ENCODE measurements at places on chromosomes 3 and 15.

GRCh38 chr15:50315814-50316630 is 39.0 kb downstream of the GABPB1 start:
- no peak for DNase-seq

DNA sequence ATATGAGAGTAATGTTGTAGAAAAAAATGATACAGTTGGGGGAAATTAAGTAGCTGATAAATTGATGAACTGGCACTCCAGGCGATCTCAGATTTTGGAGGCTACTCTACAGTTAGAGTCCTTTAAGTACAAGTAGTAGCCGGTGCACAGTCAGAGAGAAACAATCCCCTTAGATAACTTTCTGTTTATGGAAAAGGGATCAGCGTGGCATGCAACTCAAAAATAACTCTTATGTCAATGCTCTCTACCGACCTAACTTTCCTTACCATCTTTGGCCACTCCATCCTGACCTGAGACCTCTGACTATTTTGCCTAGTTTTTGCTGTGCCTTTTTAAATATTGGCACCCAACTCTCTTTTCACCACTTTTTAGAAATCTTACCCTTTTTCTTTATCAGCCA is 299.6 kb downstream of the UNC13C start:
- DNase-seq = no peak

DNA sequence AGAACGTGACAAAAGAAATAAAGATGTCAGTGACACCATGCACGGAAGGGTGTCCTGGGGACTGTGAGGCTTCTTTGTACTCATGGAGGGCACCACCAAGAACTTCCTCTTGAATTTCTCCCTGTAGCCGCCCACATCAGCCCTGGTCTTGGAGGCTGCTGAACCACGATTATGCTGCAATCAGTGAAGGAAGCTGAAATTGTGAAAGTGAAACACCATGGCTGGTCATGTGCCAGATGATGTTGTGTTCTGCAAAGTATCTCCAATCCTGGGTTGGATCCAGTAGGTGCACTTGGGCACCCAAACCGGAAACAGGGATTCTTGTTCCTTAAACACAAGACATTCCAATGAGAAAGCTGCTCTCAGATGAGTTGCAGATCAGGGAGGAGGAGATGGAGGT is 104.4 kb upstream of the GOLGA6L6 start:
- DNase-seq = no peak

- DNase-seq = no peak
Measured at GRCh38 chr3:193764959-193765358, 172.0 kb downstream of the OPA1 start.

DNA sequence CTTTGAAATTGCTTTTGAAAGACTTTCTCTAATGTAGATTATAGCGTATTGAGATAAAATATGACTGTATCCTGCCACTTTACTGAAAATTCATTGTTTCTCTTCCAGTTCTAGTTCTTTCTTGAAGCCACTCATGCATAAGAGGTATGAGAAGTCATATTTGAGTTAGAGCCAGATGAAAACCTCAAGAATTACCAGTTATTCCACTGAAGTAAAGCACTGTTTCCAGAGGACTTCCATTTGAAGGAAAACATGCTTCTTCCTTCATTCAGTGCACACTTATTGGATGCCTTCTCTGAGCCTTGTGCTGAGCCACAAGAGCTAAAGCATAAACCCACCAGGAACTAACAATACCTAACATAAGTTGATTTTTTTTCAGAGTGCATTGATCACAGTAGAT is 513.4 kb downstream of the ZNF385D start:
- DNase-seq = no peak

DNA sequence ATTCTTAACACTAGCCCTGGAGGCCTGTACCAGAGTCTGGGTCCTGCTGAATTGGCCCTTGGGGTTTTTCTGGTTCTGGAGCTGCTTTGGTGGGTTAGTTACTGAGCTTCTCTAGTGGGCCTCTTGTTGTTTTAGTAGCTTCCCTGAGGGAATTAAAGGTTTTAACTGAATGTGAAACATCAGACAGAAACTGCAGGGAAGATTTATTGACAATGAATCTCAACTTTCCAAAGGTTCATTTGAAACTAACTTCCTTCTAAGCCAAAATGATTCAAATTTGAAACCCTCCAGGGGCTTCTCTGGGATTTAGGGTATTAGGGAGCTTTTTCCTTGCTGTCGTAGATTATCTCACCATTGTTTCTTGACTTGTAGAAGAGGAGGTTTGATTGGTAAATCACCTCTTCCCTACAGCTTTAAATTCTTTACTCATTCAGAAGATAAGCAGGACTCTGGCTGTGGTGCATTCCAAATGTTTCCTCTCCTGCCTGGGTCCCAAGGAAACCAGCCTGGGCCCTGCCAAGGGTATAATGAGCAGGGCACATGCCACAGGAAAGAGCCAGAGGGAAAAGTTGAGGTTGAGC is 71.0 kb downstream of the TP63 start:
- DNase-seq = no peak

DNA sequence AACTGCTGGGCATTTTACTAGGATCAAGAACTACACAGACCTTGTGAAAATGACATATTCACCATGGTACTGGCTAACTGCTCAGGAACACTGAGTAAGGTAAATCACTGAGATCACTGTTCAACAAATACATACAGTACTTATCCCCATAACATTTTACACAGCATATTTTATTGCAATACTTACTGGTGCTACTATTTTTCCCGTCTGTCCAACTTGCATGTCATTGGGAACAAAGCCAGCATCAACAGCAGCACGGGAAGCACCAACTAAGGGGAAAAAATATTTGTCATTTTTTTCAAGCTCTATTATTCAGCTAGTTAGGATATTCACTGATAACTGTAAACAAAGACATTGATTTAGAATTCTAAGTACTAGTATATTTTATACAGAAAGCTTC is 37.0 kb downstream of the ETFA start:
- no peak for DNase-seq

DNA sequence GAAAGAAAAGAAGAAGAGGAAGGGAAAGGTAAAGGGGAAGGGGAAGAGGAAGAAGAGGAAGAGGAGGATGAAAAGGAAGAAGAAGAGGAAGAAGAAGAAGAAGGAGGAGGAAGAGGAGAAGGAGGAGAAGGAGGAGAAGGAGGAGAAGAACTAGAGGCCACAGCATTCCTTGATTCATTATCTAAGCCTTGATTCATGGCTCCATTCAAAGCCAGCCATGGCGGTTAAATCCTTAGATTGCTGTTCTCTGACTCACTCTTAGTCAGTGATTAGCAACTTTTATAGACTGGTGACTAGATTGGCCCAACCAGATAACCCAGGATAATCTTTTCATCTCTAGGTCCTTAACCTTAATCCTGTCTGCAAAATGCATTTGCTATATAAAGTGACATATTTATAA is 47.6 kb downstream of the OSTN start:
- DNase-seq = no peak

GRCh38 chr15:74829486-74829885 is 3.1 kb downstream of the CPLX3 start:
- no peak for DNase-seq

DNA sequence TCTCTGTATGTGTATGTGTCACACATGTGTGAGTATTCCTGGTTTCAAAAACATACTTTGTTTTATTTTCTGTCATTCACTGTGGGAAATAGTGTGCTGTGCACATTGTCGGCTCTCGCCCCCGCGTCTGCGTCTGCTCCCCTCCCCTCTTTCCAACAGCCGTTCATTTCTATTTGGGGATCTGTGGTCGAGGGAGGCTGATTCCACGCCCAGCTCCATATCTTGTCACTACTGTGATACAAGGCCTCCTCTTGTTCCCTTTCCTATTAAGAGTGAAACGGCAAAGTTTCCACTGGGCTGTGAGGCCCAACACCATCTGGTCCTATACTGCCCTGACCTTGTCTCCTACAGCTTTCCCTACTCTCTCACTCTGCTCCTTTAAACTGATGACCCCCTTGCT is 172.5 kb upstream of the LRIG1 start:
- no peak for DNase-seq

DNA sequence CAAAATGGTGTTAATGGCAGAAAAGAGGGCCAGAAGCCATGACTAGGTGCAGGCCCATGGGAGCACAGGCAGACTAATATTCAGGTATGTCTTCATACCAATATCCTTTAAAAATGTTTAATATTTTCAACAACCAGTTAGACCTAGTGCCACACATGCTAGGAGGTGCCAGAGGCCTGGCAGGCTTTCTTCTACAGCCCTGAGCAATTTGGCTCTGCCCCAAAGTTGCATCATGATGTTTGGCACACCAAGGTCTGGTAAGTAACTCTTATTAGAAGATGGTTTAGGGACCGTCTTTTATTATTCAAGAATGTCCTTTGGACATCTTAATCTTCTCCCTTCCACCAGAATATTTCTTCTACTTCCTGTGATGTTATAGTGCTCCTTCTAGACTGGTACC is 34.8 kb downstream of the MITF start:
- DNase-seq = no peak

GRCh38 chr3:179260949-179261765 is 10.2 kb upstream of the KCNMB3 start:
- DNase-seq = peak; percentile 54

DNA sequence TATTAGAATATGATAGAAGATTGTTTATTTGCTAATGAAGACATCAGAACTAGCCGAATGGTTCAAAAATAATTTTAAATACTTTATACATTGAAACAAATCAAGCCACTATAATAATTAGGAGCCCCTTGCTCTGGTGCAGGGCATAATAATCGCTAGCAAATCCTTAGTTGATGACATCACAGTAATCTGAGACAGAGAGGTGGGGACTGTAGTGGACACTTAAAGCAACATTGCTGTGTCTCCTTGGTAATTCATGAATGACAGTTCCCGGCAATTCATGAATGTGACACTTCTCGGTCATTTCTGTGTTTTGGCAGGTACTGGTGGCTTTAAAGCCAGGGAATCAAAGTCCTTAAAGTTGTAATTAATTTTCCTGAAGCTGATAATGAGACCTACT is 114.3 kb downstream of the PPM1L start:
- no peak for DNase-seq

GRCh38 chr15:92112180-92112579 is 258.7 kb downstream of the SLCO3A1 start:
- no peak for DNase-seq

- no peak for DNase-seq
Measured at GRCh38 chr15:101048176-101048575, 129.0 kb downstream of the LRRK1 start.

DNA sequence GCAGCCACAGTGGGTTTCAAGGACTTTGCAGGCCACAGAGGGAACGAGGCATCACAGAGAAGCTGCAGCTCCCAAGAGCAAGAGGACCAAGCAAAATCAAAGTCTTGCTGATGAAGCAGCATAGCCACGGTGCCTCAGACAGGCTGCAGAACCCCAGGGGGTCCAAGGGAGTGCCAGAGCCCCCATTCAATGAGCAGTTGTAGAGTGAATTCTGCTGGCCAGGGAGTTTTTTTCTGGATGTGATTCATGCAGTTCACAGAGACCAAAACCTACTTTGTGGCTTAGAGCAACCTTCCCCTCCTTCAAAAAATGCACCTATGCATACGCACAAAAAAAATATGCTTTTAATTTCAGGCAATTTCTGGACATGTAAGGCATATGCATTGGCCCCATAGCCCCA is 409.0 kb downstream of the VPS13C start:
- DNase-seq = no peak

DNA sequence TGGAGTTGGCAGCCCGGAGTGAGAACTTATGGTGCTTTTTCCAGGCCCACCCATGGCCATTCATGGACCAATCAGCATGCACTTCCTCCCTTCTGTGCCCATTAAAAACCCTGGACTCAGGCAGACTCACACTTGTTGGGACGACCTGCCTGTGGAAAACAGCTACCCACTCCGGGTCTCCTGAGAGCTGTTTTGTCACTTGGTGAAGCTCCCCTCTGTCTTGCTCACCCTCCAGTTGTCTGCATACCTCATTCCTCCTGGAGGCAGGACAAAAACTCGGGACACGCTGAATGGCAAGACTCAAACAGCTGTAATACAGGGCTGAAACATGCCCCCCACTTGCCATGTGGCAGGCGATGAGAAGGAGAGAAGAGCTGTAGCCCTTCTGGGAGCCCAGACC is 35.2 kb downstream of the ROPN1B start:
- DNase-seq = no peak

DNA sequence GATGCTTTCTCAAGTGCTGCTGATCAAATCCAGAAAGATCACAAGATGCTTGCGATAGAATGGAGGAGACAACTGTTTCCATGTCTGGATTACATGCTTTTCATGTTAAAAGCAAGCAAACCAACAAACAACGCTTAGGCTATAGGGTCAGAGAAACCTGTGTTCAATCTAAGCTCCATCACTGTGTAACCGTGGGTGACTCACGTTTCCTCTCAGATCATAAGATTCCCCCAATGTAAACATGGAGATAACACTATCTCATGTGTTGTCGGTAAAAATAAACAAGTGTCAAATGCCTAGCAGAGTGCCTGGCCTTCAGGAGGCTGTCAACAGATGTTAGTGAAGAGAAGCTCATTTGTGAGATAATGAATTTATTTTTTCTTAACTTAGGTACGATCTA is 907.8 kb downstream of the NTRK3 start:
- DNase-seq = no peak

DNA sequence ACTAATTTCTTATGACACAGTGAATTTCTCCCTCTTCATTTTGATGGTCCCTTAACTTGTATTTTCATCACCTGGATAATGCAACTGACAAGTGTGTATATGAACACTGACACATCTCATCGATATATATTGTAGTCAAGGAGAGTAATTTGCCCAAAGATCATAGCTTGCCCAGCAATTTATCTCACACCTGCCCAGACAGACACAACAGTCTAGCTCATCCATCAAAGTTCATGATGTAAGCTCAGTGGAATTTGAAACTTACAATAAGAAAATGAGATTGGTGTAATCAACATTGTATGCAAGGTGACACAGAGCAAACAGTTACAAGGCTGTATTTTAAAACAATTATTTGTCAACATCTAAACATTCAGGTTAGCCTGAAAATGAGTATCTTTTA is 805.8 kb downstream of the NAALADL2 start:
- no peak for DNase-seq

DNA sequence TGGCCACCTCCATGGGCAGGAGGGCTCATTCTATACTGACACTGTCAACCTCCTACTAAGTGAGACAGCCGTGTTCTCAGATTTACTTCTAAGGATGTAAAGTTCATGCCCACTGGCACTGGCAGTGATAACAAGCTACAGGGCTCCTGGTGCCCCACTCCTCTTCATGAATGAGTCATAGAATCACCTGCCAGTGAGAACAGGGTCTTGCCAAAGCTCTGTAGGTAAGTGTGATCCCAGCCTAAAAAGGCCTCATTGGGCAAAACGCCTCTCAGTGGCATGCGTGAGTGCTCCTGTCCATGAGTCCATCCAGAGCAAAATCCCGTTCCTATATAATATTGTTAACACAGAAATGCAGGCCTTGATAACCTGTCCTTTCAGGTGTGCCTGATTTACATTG is 17.4 kb downstream of the PXYLP1 start:
- no peak for DNase-seq

DNA sequence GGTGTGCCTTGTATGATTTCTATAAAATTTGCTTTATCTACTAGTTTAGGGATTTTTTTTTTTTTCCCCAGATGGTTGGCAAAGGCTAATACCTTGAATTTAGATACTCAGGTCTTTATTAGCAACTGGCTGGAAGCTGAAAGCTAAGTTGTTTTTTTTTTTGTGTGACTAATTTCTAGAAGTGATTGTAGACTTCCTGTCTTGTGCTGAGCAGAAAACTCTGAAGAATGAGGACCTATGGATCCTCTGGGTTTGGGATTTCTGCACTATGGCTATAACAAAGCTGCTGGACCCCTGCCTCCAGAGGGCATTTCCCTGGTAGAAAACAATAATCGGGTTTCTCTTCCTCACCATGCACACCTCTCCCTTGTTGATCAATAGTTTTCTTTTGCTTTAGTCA is 10.0 kb downstream of the ARIH2 start:
- DNase-seq = no peak

Data from activated CD8-positive, alpha-beta memory T cell treated with anti-CD3 and anti-CD28 coated beads for 1 hour (primary cell).